Lower leg skin (tissue), 4 donors: ENCODE measurements at places on chromosomes 4 and X. TPM values are rescaled to one million over a fixed set of nuclear protein-coding genes. Genes with fewer than 3 reads are reported as not detected.

Gene SRPX
- total RNA-seq, result 26.7 TPM

DNA sequence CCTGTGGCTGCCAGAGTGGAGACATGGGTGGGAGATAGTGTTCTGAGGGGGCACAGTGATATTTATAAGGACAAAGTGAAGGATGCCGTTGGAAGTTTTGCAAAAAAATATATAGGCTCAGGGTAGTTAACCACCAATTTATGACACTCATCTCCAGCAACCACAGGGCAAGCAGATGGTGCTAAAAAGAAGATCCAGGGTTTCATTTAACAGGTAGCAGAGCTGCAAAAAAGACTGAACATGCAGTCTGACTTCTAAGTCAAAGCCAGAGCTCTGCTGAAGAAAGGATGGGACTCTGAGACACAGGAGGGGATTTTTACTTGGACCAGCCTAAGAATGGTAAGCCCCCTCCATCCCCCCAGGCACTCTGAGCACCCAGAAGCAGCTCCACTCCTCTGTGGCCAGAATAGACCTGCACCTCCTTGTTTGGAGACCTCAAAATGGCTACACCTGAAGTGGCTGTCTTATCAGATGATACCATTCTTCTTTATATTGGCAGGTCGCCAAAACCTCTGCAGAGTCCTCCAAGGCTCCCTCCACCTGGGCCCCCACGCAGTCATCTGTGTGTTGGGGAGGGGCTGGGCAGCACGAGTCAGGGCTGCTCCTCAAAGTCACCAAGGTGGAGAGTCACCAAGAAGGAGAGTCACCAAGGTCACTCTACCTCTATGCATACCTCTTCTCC, 161.4 kb upstream of the FAM9B start:
- DNase-seq, result no peak

- no peak for DNase-seq
Measured at GRCh38 chr4:23374259-23374658, 515.6 kb downstream of the PPARGC1A start.

DNA sequence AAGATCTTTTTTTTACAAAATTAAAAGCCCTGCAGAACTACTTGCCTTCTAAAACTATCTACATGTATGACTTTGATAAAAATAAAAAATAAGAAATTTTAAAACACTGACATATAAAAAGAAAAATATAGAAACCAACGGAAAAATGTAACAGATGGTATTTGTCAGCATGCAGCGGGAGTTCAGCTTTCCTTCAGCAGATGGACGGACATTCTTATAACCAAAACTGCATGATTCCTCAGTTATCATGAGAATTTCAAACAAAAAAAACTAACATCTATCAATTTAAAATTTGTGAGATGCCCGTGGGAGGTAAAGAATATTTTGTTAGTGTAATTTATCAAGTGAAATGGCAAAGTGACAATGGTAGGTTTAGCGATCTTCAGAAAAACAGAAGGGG, 23.2 kb downstream of the RWDD4 start:
- DNase-seq, result no peak

- DNase-seq, result no peak
Measured at GRCh38 chr4:137705171-137705783, 173.0 kb upstream of the PCDH18 start.

- no peak for DNase-seq
Measured at GRCh38 chrX:19902110-19902509, 14.7 kb upstream of the SH3KBP1 start.

DNA sequence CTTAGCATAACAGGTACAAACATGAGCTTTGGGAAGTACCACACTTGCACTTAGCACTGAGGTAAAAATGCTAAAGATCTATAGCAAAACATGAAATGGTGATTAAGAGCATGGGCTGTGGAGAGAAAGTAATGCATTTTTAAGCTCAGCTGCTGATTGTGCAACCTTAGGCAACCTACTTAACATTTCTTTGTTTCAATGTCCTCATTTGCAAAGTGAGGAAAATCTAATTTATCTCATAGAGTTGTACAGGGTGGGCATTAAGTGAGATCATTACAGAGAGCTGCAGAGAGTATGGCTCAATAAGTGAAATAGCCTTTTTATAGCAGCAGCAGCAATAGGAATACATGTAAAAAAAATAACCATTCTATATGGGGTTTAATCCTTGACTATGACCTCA, 87.0 kb downstream of the PAK3 start:
- DNase-seq, result no peak
